GM13976 (cell line): ENCODE measurements at places on chromosomes 5 and 9.

- DNase-seq: no peak
These were observed 3.6 kb downstream of the PSMB7 start for GRCh38 chr9:124411514-124412227.

DNA sequence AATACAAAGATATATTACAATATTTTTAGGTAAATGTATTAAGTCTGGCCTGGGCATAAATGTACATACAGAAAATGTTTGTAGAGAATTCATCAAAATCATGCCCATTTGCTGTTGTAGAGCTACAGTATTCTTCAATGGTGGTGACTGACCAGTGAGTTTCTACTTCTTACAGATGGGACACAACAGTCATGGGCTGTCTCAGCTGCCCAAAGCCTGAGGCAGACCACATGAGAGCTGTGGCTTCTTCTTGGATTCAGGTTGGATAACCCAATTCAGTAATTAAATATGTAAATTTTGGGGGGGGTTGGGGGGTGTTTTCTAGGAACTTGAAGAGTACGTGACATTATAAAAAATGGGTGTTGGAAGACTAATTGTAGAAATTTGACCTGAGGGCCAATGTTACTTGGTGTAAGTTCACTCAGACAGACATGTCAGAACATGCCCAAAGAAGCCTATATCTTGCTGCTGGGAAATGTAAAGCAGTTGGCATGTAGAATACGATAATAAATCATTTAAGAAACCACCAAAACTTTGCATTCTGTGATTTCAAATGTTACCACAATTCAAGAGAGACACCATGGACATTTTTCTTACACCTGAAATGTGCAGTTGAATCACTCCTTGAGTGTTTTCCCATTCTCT, 17.9 kb downstream of the STARD4 start:
- DNase-seq: no peak

- DNase-seq: no peak
These were observed 5.6 kb upstream of the SNCAIP start for GRCh38 chr5:122306461-122306860.

- no peak for DNase-seq
These were observed 197.1 kb downstream of the ICE1 start for GRCh38 chr5:5619546-5619945.

GRCh38 chr5:132765311-132766019, 11.6 kb downstream of the SEPTIN8 start:
- peak; percentile 26 for DNase-seq

DNA sequence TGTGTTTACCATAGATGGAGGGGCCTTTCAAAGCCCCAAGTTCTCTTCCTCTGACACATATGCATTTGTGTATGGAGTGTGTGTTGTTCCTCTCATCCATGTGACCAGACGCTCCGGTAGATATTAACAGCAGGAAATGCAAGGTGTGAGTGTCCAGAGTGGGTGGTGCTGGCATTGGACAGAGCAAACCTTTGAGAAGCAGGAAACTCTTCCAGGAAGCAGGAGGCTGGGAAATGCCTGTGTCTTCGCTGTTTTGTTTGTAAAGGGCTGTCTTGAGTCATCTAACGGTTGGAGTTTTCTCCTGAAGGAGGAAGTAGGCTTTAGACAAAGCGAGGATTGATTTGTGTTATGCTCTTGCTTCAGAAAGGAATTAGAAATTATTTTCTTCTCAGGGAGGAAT, 370.9 kb downstream of the PLK2 start:
- DNase-seq: no peak

- DNase-seq: no peak
These were observed 40.2 kb upstream of the WWC1 start for GRCh38 chr5:168251259-168251658.

- no peak for DNase-seq
These were observed 87.9 kb downstream of the FBXL7 start for GRCh38 chr5:15587916-15588315.

DNA sequence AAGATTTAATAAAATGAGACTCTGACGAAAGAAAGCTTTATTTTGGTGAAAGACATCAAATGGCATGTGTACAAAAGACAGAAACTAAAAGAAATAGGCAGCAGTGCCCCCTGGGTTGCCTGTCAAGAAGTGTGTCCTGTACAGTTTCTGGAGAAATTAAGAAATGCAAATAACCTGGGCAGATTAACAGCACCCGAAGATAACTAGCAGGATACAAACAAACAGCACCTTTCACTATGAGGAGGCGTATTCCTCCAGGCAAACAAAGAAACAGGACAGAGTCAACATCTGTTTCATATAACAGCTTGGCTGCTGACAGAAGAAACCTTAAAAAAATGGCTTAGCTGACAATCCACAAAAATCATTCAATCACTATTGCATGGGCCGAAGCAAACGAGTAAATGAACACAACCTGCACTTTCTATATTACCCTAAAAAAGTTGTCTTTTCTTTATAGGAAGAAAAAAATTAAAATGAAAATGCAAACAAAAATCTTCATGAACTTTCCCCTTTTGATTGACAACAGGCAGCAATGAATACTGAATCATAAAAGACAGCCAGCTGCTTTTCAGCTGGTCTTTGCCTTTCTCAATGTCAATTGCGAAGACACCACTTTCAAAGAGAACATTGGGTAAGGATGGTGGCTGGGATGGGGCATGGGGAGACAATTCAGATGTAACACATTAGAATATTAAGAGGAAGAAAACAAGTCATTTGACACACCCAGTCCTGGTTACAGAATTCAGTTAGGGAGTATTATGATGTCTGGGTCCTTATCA, 162.1 kb downstream of the ARL15 start:
- no peak for DNase-seq

GRCh38 chr9:137920753-137921152, 43.2 kb downstream of the CACNA1B start:
- no peak for DNase-seq

- no peak for DNase-seq
These were observed 166.3 kb downstream of the RORB start for GRCh38 chr9:74663439-74663838.

- DNase-seq: no peak
These were observed 227.1 kb upstream of the CYLC2 start for GRCh38 chr9:102768002-102768401.

DNA sequence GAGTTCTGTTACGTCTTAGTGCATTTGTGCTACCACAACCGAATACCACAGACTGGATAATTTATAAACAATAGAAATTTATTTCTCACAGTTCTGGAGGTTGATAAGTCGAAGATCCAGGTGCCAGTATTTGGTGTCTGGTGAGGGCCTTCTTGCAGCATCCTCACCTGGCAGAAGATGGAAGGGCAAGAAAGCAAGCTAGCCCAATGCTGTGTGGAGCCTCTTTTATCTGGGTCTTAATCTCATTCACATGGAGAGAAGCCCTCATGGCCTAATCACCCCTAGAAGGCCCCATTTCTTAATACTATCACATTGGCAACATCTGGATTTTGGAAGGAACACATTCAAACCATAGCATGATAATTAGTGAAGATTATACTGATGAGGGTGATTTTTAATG, 159.3 kb downstream of the CHSY3 start:
- no peak for DNase-seq

- no peak for DNase-seq
These were observed 23.2 kb downstream of the SLC46A2 start for GRCh38 chr9:112867275-112867991.

DNA sequence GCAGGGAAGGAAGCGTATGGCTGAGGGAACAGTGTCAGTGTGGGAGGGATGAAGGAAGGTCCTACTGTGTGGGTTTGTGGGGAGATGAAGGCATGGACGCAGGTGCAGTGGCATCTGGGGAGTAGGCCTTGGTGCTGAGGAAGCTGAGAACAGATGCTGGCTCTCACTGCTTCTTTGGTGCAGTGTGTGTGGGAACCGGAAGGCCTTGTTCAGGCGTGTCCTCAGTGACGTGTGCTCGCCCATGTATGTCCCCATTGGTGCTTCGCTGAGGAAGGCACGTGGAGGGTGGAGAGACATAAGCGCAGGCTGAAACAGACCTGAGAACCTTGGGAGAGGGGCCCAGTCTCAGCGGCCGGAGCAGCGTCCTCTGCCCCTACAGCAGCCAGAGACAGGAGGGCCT, 18.7 kb downstream of the ADAMTS13 start:
- peak; percentile 90 for DNase-seq

DNA sequence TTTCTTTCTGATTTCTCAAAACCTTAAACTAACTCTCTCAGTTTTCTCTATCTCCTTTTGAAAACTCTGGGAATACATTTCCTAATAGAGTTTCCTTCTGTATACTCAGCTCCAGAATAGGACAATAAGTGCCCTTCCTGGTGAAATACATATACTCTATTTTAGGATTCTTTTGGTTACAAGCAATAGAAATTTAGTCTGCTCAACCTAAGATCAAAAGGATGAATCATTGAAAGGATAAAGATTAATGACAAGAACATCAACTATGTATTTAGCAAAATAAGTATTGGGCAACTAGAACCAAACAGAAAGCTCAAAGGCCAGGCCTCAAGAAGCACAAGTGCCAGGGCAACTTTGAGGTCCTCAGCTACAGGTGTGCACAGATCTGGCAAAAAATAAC, 127.1 kb downstream of the ADAMTSL1 start:
- no peak for DNase-seq

DNA sequence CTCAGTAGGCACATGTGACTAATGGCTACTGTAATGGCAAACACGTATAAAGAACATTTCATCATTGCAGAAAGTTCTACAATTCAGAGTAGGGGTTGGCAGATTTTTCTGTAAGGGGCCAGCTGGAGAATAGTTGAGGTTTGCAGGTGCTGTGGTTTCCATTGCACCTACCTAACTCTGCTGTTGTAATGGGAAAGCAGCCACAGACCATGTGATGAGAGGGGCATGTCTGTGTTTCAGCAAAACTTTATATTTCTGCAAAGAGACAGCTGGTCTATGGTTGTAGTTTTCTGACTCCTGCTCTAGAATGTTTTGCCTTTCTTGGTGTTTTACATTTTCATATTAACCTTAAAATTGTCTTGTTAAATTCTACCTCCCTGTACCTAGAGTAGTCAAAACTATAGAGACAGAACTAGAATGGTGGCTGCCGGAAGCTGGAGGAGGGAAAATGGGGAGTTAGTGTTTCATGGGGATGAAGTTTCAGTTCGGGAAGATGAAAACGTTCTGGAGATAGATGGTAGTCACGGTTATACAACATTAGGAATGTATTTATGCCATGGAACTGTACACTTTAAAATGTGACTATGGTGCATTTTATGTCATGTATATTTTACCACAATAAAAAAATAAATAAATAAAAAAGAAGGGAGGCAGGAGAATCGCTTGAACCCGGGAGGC, 44.3 kb downstream of the NUP214 start:
- DNase-seq: no peak

GRCh38 chr5:16953729-16954128, 17.6 kb upstream of the MYO10 start:
- no peak for DNase-seq

GRCh38 chr5:96236051-96236450, 197.0 kb downstream of the PCSK1 start:
- DNase-seq: no peak

GRCh38 chr5:66012271-66012670, 85.9 kb downstream of the ERBIN start:
- DNase-seq: no peak

GRCh38 chr9:104961238-104961637, 33.3 kb upstream of the ABCA1 start:
- peak; percentile 32 for DNase-seq

GRCh38 chr9:107715740-107716139, 226.2 kb upstream of the KLF4 start:
- DNase-seq: no peak

DNA sequence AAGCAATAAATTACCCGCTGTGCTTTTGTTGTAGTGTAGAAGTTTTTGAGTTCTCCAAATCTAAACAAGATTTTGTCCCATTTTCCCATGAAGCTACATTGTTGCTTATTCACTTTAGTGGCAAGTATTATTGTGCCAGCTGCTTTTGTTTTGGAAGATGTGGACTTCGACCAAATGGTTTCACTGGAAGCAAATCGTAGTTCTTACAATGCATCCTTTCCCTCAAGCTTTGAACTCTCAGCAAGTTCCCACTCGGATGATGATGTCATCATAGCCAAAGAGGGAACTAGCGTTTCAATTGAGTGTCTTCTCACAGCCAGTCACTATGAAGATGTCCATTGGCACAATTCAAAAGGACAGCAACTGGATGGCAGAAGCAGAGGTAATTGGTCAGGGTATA, 10.9 kb downstream of the MFAP3 start:
- no peak for DNase-seq

GRCh38 chr9:120348951-120349429, 231.0 kb downstream of the CDK5RAP2 start:
- peak; percentile 69 for DNase-seq

DNA sequence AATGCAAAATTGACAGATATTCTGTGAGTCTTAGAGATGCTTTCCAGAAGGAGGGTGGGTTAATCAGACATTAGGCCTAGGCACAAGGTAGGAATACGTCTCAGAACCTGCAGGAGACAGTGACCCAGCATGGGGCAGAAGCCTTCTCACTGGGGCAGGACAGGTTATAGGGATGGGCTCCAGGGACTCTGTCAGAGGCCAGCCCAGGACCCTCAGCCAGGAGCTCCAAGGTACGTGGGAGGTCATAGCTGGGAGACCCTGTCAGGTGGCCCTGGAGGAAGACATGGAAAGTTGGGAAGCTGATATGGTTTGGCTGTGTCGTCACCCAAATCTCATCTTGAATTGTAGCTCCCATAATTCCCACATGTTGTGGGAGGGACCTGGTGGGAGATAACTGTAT, 450.4 kb downstream of the GADD45G start:
- no peak for DNase-seq

DNA sequence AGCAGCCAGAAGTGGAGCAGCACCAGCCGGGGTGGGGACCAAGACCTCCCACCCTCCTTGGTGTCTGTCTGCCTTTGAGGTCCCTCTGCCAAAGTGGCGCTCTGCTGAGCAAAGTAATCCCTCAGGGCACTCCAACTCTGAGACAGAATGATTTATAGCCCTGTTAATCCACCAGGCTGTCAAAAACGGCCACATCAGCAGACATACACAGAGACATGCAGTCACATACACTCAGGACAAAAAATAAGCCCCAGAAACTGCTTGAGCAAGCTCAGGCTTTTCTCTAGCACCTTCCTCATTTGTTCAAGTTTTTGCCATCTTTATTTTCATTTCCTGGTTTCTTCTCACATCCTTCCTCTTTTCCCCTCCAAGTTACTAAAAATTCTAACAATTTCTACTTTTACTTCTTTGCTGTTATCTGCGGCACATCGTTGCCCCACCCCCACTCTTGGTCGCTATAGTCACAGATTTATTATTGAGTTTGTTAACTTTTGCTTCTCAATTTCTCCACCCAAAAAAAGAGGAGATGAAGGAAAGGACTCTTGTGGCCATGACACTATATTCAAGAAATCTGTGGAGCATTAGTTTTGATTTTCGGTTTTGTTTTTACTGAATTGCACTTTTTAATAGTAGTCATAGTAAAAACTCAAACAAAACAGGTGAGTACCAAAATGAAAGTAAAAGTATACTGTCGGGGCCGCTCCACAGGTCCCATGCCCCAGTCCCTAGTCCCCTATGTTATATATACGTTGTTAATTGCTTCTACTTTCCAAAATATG, 17.4 kb upstream of the ADRB2 start:
- peak; percentile 58 for DNase-seq

- peak; percentile 36 for DNase-seq
These were observed 43.1 kb downstream of the NACC2 start for GRCh38 chr9:136051837-136052471.
